Activated T-cell treated with anti-CD3 and anti-CD28 coated beads for 4 hours (primary cell): ENCODE measurements at places on chromosomes 13 and 19.

DNA sequence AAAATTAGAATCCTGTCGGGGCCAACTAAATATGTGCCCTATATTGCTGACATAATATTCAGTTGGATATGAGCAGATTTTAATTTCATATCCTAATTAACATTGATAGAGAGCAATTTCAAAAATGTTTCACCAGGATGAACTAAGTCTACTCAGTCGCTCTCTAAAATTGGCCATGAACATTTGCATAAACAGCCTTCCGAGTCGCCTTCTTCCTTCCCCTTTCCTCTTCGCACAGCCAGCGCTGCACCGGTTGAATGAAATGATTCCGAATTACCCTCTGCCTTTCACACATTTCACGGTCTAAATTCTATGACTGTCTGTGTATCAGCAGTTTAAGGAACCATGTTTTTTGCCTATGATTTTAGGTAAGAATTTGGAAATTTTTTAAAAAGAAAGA is 413.7 kb downstream of the LIG4 start:
- DNase-seq = no peak

- no peak for DNase-seq
Observed at GRCh38 chr13:80338781-80339562, 2.0 kb downstream of the SPRY2 start.

- DNase-seq = no peak
Observed at GRCh38 chr19:13574933-13575332, 68.7 kb upstream of the CACNA1A start.

DNA sequence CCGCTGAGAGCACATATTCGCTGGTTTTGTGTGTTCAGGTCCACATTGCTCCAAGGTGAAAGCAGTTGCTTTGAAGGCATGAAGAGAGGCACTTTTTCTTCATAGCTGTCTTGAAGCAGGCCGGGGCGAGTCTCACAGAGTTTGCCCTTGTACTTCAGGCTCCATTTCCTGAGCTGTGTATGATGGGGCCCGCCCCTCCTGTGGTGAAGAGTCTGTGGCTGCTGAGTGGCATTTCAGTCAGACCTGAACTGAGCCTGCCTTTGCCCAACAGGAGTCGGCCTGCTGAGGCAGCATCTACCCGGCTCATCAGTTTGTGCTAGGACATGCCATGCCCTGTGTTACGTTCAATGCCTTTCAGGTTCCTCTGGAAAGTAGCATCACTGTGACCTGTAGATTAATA is 44.4 kb upstream of the C1QTNF9 start:
- DNase-seq = peak; percentile 57

DNA sequence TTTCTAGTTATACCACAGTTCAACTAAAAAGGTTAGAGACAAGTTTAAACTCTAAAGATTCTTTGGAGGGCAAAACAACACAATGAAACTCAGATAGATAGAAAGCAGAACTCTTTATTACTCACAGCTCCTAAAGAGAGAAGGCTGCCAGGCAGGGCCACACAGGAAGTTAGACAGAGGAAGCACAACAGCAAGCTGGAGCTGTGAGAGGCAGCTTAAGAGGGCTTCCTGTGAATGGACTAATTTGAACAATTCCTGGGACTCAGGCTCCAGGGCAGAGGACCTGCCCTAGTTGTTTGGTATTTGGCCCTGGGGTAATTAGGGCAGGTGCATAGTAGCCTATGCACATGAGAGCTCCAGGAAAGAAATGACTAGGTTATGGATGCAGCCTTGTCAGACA is 803.6 kb downstream of the DIAPH3 start:
- no peak for DNase-seq

GRCh38 chr13:109725995-109726637 is 60.3 kb downstream of the IRS2 start:
- DNase-seq = no peak

DNA sequence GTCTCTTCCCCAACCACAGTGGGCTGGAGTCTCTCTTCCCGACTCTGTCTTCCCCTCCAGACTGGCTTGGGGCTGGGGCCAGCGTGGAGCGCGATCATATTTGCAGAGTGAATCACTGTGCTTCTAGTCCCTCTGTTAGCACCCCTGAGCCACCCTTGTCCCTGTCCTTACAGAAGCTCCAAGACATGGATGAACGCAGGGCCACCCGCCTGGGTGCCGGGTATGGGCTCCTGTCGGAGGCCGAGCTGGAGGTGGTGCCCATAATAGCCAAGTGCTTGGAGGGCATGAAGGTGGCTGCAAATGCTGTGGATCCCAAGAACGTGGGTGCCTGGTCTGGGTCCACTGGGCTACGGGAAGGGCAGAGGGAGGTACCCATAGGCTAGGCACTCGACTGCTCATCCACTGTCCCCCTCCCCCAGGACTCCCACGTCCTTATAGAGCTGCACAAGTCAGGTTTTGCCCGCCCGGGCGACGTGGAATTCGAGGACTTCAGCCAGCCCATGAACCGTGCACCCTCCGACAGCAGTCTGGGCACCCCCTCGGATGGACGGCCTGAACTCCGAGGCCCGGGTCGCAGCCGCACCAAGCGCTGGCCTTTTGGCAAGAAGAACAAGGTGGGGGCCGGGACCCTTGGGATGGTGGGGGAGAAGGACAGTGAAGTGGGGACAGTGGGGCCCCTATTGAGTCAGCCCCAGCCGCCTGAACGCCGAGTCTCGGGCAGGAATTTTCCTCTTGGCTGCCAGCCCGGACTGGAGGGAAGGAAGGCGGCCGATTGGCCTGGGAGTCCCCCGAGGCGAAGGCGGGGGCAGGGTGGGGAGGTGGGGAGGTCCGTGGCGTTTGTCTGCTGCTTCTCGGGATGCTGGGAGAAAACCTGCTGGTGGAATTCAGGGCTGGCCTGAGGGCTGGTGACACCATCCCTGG is 5.2 kb downstream of the TRIP10 start:
- DNase-seq = no peak

- no peak for DNase-seq
Observed at GRCh38 chr13:24254146-24254841, 55.1 kb upstream of the C1QTNF9 start.

- no peak for DNase-seq
Observed at GRCh38 chr19:8334458-8335342, 8.4 kb downstream of the KANK3 start.

DNA sequence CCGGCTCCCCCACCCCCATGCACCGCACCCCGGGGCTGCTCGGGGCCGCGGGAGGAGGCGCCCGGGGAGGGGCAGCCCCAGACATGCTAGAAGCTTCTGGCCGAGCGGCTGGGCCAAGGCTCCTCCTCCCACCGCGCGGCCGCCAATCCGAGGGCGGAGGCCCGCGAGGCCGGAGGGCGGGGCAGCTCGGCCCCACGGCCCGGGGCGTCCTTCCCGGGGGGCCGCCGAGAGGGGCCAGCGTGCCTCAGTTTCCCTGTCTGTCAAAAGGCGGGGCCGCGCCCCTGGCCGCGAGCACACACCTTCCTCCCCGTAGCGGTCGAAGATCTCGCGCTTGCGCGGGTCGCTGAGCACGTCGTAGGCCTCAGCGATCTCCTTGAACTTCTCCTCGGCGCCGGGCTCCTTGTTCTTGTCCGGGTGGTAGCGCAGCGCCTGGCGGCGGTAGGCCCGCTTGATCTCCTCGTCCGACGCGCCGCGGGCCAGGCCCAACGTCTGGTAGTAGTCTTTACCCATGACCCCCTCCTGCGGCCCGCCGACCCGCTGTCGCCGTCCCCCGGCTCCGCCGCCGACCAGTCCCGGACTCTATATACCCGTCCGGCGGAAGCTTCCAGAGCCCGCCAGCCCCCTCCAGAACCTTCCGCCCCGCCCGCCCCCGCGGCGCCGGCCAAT is at the start of gene DNAJB1:
TSS of gene DNAJB1 (minus strand) at position 558 of the 666 bp plus-strand sequence. CDS start at position 510, 48 bp downstream.
- no peak for DNase-seq

DNA sequence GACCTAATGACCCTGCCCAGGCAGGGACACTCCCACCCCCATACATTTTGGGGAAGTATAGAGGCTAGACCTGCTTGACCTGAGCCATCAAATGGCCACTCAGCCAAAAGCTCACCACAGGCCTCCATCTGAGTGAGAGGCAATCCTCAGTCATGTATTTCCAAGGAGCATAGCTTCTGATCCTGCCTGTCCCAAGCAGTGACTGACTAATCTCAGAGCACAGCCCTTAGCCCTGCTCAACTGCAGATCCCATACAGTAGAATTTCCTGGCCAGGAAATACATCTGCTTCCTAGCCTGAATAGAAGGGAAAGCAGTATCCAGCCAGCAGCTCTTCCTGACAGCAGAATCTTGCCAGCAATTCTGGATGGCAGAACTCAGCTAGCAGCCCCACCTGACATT is 880.6 kb upstream of the GPC6 start:
- DNase-seq = no peak

DNA sequence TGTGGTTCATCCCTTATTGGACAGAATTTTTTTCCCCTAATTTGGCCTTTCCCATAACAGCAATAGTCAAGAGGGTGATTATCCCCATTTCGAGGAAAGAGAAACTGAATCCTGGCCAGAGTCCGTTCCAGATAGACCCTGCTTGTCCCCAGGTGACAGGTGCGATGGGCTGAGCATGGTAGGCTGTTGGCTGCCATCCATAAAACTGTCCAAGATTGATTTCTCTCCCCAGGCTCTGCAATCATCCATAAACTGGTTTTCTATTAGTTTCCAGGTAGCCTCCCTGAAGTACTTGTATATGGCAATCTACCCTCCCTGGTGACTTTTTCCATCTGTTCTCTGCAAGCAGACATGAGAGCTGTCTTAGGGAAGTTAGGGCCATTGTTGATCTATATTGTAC is 25.4 kb downstream of the SERP2 start:
- DNase-seq = no peak

GRCh38 chr13:97468331-97468730 is 34.4 kb downstream of the RAP2A start:
- DNase-seq = no peak

- peak; percentile 17 for DNase-seq
Observed at GRCh38 chr13:20489185-20489820, 36.4 kb downstream of the CRYL1 start.

- no peak for DNase-seq
Observed at GRCh38 chr13:46341112-46341711, 45.8 kb downstream of the RUBCNL start.

GRCh38 chr19:50222691-50223438 is 19.4 kb downstream of the MYH14 start:
- DNase-seq = no peak

- DNase-seq = peak; percentile 56
Observed at GRCh38 chr19:1082165-1082927, 12.8 kb downstream of the POLR2E start.

DNA sequence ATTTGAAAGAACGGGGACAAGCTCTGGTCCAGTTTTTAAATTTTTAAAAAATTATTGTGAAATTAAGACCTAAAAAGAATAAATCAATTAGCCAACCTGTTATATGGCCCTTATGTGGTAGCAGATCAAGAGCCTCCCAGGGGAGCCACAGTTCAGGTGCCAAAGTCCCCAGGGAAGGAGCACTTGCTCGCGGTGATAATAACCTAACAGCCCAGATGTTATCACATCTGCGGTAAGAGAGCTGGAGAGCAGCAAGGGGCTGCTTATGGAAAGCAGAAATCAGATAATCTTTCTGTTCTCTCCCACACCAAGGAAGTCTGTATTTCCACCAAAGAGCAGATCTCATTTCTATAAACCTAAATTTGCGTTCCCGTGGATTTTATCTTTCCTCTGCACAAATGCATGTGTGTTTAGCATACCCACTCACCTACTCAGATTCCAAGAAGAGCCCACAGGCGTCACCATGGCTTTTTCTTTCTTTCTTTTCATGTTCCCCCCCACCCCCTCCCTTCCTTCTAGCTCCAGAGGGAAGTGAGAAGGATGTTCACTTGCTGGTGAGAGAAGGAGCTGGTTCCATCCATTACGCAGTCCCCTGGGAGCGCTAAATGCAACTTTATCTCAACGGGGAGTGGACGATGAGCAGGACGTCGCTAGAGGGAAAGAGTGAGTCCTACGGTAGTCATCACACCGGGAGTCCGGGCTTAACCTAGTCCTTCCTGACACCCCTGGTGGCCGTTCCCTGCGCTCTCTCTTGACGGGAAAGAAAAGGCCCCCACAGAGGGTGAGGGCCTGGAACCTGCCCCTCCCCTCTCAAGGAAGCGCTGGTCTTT is 1.6 kb upstream of the POU4F1 start:
- no peak for DNase-seq

DNA sequence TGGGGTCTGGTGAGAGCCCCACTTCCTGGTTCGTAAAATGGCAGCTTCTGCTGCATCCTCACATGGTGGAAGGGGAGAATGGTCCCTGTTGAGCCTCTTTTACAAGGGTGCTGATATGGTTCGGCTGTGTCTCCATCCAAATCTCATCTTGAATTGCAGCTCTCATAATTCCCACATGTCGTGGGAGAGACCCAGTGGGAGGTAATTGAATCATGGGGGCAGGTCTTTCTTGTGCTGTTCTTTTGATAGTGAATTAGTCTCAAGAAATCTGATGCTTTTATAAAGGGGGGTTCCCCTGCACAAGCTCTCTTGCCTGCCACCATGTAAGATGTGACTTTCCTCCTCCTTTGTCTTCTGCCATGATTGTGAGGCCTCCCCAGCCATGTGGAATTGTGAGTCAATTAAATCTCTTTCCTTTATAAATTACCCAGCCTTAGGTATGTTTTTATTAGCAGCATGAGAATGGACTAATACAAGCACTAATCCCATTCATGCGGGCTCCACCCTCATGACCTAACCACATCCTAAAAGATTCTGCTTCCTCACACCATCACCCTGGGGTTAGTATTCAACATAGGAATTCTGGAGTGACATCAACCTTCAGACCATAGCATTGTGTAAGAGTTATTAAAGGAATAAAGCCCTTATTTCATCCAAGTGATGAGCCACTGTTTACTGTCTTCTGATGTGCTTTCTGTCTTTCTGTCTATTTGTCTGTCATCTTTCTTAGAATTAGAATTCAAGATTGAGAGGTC is 159.0 kb upstream of the IRS2 start:
- no peak for DNase-seq

GRCh38 chr13:64591971-64592370 is 2638.2 kb downstream of the PCDH9 start:
- DNase-seq = no peak

- DNase-seq = no peak
Observed at GRCh38 chr19:18253716-18254115, 20.5 kb downstream of the IQCN start.

DNA sequence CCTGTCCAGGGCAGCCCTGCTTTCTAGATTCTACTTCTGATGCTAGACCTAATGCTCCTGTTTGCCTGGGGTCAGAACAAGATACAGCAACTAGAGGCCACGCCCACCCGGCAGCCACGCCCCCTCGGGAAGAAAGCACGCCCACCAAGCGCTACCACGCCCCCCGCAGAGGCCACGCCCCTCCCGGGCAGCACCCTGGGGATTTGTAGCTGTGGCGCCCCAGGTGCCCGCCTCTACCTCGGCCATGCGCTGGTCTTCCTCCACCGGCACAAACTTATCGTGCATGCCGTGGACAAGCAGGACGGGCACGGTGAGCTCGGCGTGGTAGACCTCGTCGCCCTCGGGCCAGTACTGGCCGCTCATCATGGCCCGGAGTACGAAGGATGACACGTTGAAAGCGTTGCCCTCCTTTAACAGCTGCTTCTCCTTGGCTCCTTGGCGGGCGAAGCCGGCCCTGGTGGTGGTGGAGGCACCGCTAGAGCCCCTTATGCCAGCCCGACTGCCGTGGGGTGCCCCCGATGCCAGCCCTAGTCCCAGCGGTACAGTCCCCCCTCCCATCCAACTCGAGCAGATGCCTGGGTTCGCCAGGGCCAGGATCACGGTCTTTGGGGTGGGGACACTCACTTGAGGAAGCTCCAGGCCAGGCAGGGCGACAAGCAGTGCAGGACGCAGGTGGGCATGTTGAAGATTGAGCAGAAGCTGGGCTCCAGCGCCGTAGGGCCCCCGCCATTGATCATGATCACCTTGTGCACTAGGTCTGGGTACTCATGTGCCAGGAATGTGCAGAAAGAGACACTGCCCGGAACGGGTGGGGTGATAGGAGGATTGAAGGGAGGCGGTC is 9.0 kb downstream of the ABHD8 start:
- DNase-seq = peak; percentile 33

- peak; percentile 40 for DNase-seq
Observed at GRCh38 chr19:2034729-2035589, 16.1 kb downstream of the MKNK2 start.
